ENCODE measurements at places on chromosomes 1 and 21.
A peak's percentile ranks its signal among the peaks of the same experiment; 100 is the strongest.

GRCh38 chr1:187465441-187465840 is 636.7 kb downstream of the PLA2G4A start:
- no peak for DNase-seq

GRCh38 chr1:107135463-107135862 is 5.4 kb upstream of the NTNG1 start:
- no peak for DNase-seq

DNA sequence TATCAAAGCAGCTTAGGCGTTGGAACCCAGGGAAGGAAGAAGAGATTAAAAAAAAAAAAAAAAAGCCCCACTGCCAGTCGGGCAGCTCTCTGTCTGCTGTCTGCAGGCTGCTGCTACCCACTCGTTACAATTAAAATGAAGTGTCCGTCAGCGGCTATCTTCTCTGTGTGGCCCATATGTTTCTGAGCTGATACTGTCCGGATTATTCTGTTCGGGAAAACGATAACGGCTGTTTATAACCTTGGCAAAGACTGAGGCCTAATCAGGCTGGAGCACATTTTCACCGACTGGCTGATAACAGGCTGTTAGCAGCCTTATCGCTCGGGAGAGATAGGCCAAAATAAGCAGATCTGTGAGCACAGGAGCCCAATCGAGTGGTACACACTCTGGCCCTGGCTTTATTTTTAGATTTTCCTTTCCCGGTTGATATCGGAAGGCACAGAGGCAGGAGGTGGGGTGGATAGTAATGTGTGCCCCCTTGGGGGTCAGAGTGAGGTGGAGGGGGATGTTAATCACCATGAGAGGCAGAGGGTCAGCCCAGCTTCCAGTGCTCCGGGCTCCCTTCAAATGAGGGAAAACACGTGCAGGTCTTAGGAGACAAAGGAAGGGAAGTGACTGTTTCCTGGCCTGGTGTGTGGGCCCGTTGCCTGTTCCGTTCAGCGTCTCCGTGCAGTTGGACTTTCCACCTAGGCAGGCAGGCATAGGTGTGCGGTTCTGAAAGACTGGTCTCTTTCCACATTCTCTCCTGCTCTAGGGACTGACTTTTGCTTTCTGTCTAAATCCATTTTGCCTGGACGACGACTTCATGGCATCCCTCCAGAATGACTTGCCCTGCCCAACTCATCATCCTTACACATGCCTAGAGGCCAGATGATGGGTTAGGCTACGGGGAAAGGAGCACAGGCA is 153.4 kb downstream of the PBX1 start:
- no peak for DNase-seq

DNA sequence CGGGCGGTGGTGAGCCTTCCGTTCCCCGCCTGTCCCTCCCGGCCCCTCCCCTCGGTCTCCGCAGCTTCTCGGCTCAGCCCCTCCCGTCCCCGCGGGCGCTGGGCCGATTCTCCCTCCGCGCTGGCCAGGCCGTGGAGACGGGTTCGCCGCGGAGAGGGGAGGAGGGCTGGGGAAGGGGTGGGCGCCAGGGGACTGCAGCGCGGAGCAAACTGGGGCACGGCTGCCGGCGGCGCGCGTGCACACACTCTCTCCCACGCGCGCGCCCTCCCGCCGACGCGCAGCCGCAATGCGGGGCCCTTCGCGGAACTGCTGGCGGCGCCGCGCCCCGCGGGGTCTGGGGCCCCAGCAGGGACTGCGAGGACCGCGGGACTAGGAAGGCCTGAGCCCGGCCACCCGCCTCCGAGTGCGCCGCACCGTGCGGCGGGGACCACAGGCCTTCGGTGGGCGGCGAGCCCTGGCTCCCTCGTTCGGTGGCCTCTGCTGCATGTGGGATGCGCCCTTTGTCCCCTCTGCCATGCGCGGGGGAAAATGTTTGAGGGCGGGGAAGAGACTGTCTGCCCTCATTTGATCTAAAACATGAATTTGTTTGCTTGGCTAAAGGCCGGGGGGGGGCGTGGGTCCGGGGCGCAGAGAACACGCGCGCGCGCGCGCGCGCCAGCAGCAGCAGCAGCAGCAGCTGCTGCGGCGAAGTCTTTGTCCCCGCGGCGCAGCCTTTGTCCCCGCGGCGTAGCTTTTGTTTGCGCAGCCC is 90.7 kb upstream of the VAMP3 start:
- DNase-seq, result no peak

- no peak for DNase-seq
Measured at GRCh38 chr1:41504114-41505035, 19.9 kb upstream of the EDN2 start.

GRCh38 chr1:57833296-57833695 is 409.4 kb upstream of the DAB1 start:
- no peak for DNase-seq

- DNase-seq, result no peak
Measured at GRCh38 chr1:17957588-17958267, 149.9 kb upstream of the IGSF21 start.

GRCh38 chr1:230822092-230822581 is 46.2 kb downstream of the C1orf198 start:
- no peak for DNase-seq

DNA sequence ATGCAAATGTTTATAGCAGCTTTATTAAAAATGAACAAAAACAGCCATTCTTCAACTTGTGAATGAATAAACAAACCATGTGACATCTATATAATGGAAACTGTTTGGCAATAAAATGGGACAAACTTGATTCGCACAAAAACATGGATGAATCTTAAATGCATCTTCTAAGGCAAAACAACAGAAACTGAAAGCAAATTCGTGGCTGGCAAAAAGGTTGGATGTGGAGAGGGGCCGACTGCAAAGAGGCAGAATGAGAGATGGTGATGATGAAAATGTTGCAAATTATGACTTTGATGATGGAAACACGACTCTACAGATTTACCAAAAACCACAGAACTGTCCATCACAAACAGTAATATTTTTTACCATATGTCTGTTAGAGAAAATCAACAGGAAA is 327.0 kb upstream of the NR5A2 start:
- no peak for DNase-seq

GRCh38 chr1:220224611-220225124 is 47.6 kb downstream of the RAB3GAP2 start:
- no peak for DNase-seq

DNA sequence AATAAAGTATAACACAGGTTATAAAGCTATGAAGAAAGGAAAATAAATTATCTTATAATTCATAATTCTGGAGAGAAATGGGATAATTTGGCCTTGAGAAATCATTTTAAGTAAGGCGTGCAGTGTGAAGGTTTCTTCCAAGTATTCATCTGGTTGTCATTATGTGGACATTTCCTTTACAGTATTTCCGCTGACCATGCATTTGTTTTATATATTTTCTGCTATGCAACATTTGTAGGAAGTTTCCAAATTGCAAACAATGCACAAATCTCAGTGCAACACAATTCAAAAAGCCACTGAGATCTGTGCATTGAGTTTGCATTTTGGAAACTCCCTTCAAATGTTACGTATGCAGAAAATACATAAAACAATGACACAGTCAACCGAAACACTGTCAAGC is 17.8 kb downstream of the ZNF670 start:
- DNase-seq, result no peak

DNA sequence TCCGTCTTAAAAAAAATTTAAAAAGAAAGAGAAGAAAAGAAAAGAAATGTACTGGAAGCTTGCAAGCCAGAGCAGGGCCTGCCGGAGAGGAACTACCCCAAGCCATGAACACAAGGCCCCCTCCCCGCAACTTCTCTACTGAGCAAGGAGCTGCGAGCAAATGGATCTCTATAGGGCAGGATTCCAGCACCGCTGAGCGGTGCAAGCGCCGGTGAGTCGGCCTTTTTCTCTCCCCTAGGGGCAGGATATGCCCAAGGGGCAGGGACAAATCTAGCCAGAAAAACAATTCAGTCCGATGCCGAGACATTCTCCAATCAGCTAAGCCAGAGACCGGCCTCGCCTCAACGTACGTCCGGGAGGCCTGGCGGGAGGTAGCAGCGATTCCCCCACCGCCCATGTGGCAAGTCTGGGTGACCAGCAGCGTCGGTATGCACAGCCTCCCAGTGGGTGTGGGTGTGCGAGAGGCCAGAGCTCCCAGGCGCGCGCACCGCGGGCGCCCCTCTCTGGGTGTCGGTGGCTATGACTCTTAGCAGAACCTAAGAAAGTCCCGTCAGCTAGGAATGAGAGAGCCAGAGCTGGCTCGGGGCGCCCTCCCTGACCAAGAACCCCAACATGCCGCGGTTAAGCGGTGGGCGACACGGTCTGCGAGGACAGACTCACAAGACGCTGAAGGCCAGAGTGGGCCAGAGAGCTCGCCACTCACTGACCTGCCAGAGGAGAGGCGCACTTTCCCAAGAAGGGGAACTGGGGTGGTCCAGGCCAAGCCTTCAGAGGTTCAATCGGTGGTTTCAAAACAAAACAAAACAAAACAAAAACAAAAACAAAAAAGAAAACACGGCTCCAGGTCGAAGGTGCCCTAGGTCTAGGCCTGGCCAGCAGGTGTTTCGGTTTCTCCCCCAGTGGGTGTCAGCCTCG is 1.9 kb downstream of the CSMD2 start:
- no peak for DNase-seq

DNA sequence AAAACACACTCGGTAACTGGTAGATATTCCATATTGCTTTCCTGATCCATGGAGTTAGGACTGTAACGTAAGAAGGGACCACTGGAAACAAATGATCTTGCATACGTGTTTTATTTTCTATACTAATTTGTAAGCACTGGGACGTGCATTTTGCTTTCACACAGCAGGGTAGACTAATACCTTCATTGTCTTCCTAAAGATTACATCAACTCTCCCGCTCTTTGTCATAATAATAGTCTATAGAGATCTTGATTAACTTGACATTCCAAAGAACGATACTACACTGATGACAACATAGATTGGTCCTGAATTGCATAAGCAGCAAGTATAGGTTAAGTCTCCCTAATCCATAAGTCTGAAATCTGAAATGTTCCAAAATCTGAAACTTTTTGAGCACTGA is 166.5 kb downstream of the FAF1 start:
- DNase-seq, result no peak

DNA sequence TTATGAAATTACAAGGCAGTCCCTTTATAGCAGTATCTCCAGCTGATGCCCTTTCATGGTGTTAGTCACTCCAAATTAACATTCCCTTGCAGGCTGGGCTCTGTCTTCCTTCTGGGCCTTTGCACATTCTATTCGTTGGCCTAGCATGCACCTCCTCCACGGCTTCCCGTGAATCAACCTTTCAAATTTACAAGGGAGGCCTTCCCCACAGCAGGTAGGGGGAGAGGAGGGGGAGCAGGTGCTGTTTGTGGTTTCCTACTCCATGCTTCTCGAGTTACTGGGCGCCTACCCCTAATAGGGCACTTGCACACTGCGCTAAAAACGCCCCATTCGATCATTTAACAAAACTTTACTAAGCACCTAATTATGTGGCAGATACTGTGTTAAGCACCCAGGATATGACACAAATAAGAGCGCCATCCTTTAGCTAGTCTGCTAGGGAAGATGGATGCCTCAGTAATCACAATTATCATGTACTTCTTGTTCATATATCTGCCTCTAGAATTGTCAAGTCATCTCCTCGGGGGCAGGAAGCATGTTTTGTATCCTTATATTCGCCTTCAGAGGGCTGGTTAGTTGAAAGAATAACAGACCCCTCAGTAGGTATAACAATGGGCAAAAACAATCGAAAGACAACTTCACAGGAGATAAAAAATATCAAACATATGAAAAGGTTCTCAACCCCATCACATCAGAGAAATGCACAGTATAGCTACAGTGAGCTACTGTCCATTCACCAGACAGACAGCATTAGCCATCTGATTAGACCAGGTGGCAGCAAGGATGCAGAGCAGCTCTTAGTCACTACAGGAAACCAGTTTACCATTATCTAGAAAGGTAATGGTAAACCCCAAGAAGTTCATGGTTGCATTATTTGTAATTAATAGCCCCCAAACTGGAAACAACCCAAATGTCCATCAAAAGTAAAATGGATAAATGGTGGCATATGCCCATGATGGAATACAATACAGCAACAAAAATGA is 1.7 kb upstream of the ADAR start:
- peak; percentile 35 for DNase-seq

DNA sequence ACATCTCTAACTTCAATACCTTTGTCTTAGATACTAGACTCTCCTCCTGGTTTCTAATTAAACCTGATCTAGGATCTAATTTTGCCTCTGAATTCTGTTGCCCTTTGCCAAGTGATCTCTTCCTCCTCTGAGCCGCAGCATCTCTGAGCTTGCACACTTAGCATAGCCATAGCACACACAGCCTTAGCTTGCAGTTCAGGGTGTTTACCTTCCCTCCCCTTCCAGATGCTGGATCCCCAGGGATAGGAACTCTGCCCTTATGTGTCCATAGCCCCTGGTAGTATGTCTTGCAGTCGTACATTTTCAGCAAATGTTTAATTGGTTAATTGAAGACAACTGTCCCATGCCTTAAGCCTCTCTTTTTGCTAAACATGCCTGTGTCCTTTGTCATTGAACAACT is 30.3 kb downstream of the SELL start:
- DNase-seq, result no peak

DNA sequence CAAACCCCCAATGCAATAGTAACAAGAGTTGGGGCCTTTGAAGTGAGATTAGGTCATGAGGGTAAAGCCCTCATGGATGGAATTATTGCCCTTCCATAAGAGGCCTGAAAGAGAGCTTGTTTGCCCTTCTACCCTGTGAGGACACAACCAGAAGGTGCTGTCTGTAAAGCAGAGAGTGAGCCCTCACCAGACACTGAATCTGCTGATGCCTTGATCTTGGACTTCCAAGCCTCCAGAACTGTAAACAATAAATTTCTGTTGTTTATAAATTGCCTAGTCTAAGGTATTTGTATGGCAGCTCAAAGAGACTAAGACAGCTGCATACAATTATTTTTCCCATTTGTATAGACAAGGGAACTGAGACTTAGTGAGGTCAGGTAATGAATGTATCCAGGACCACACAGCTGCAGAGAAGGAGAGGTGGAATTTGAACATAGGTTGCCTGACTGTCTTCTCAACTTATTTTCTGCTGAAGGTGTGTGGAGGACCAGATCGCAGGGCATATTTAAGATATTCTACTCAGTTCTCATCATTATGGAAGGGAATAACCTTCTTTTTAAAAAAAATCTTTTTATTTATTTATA is 18.7 kb downstream of the IL23R start:
- DNase-seq, result no peak

DNA sequence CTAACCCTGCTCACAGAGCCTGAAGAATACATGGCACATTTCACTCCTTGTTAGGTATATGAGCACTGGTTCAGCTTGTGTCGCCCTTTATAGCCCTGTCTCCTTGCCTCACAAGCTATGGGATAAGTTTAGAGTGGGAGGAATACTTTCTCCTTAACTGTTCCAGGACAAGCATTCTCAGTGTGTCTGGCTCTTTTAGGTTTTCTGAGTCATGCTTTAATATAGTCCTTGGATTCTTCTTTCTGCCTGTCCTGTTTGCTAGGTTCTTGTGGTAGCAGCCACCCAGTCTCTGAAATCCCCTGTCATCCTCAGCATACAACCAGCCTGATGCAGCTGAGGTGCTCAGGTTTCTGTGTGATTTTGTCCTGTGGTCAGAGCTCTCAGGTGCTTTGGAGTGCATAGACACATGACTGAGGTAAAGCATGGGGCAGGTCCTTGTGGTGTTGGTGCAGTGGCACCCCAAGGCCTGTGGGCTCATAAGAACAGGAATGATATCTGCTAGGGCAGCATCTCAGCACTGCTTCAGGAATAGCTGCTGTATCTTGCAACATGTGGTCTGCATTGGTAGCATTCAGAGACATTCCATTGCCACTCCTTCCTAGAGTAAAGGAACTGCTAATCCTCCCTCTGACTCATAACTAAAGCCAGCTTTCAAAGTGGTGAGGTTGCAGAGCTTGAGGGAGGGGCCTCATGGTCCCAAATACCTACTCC is 14.2 kb upstream of the CASQ2 start:
- DNase-seq, result no peak

Data from activated CD4-positive, alpha-beta T cell treated with anti-CD3 and anti-CD28 coated beads for 24 hours (primary cell).